ENCODE measurements at places on chromosomes 2 and 18.

DNA sequence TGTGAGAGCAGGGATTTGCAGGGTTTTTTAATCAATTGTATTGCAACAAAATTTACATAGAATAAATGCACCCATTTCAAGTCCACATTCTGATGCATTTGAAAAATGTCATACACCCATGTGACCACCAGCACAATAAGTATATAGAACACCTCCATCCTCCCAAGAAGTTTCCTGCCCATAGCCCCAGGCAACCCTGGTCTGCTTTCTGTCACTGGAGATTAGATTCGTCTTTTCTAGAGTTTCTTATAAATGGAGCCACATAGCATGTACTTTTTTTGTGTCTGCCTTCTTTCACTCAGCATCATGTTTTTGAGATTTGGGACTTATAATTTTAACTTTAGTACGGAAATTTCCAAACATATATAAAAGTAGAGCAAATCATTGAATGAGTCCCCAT is 127.2 kb upstream of the EPAS1 start:
- DNase-seq, result no peak

DNA sequence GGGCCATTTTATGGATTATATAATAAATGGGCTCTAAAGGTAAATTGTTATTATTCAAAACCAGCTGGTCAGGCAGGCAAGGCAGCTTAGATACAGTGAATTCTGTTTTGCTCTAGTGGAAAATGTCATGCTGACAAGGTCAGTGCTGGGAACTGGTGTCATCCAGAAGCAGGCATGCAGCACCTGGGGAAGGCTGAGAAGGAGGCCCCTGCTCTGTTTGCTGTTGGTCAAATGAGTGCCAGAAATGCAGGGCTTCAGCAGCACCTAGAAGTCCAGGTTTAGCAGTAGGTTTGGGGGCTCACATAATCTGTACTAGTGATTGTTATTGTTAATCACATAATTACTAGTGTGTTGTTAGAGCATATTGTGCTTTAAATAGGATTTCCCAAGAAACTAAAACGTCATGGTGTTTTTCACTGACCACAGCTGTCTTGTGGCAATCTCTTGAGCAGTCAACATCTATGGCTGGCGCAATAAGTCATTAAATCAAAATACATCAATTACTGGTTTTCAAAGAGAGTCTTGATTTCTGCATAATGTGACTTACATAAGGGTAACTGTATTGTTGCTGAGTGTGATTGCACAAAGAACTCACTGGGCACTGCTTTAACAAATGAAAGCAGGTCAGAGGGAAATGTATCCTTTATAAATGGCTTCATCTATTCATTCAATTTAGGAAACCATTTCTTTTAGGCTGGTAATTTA is 99.1 kb downstream of the MYO3B start:
- peak; percentile 29 for DNase-seq

GRCh38 chr2:181348107-181348837 is 108.9 kb upstream of the ITGA4 start:
- DNase-seq, result no peak

- DNase-seq, result no peak
Observed at GRCh38 chr2:226139759-226140158, 659.9 kb downstream of the IRS1 start.

DNA sequence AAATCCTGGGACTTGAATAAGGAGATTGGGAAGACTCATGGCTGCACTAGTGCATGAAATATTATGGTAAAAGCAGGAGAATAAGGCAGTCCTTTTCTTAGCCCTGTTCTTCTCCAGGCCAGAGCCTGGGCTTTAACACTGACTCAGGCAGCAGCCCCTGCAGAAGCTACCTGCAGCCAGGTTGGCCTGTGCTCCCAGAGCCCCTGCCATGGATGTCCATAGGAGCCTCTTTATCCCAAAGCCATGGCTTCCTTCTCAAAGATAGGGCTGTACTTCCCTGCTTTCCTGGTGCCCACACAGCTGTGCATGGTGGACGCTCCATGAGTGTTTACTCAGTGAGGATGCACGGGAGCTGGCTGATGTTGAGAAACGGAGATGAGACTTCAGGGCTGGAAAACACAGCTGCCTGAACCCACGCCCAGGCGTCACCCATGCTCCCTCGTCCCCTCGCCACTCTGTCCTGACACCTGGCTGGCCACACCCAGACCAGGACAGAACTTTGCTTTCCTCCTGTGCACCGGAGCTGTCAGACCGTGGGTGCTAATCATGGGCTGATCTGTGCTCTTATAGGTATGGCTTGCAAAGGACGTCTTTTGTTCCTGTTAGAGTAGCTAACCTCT is 135.5 kb downstream of the GLI2 start:
- peak; percentile 67 for DNase-seq

- no peak for DNase-seq
Observed at GRCh38 chr2:190625691-190626090, 23.2 kb upstream of the NAB1 start.

GRCh38 chr2:195406886-195407603 is 250.0 kb upstream of the SLC39A10 start:
- no peak for DNase-seq

- no peak for DNase-seq
Observed at GRCh38 chr2:177666408-177666807, 273.8 kb downstream of the AGPS start.

GRCh38 chr2:39124746-39125057 is 3.9 kb upstream of the SOS1 start:
- no peak for DNase-seq

DNA sequence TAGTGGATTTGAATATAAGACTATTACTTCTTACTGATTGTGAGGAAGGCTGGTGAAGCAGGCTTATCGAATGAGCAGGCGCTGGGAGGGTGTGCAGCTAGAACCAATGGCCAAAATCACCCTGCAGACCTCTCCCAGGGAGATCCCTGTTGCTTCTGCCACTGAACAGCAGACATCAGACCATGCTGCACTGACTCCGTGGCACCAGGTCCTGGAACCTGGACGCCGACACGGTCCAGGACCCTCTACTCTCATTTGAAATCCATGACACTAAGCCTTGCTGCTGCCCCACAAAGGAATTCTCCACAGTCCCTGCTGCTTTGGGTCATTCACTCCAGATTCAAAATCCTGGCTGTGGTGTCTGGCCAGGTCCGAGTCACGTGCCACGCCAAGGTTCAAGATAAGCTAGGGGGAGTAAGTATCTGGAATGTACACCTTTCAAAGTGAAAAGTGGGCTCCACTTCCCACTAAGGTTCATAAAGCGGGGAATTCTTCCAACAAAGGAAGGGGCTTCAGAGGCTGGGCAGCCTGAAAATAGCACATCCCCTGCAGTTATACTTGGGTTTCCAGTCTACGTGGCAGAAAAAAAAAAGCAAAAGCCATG is 9.0 kb upstream of the YWHAQ start:
- no peak for DNase-seq

DNA sequence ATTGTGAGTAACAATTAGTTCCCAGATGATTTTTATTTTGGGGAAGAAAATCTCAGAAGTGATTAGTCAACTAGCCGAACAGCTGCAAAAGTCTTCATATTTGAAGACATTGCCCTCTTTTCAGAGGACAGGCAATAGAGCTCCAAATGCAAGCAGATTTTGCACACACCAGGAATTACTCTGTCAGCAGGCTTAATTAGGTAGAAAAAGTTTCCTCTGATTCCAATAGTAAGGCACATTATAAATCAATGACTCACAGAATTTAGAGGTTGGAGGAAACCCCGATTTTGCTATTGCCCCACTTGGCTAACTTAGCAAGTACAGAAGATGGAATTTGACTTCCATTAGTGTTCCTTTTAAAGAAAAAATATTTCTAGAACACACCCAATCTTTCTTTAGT is 30.7 kb upstream of the SCN1A start:
- DNase-seq, result no peak

- no peak for DNase-seq
Observed at GRCh38 chr2:132725148-132725547, 55.1 kb upstream of the LYPD1 start.

- DNase-seq, result peak; percentile 64
Observed at GRCh38 chr2:62306751-62307468, 111.0 kb downstream of the B3GNT2 start.

- DNase-seq, result no peak
Observed at GRCh38 chr18:8029731-8030130, 462.6 kb downstream of the PTPRM start.

DNA sequence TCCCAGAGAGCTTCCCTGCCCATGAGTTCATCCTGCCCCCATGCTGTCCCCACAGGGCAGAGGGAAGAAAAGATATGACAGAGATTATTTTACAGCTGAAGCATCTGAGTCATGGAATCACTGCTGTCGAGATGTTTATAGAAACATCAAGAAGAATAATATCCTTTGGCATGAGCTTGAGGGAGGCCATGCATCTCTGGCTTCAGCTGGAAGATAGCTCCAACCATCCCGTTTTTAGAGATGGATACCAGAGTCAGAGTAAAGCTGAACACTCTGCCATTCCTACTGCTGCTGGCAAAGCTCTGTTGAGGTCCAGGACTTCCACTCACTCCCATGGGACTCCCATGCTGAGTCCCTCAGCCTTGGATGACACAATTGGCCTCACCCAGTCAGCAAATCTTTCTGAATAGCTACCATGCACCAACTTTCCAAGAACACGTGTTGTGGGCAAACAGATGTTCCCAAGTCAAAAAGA is 167.8 kb downstream of the TTC32 start:
- DNase-seq, result no peak

DNA sequence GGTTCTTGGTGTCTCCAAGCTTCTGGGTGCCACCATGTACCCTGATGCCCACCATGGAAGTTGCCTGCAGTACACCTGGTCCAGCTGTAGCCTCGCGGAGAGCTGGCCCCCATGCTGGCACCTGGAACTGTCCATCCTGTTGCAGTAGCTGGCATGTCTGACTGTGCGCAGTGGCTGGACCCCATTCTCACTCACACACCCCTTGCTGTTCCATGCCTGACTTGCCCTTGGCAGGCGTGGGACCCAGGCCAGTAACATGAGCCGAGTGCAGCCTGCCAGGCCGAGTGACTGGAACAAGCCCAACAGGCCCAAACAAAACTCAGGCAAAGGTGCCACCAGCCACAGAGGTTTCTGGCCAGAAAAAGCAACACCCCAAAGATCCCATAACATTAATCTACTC is 73.8 kb downstream of the NEURL3 start:
- no peak for DNase-seq

GRCh38 chr2:20619624-20620024 is 31.3 kb downstream of the HS1BP3 start:
- DNase-seq, result no peak
